ENCODE measurements at places on chromosomes 2 and 18.

DNA sequence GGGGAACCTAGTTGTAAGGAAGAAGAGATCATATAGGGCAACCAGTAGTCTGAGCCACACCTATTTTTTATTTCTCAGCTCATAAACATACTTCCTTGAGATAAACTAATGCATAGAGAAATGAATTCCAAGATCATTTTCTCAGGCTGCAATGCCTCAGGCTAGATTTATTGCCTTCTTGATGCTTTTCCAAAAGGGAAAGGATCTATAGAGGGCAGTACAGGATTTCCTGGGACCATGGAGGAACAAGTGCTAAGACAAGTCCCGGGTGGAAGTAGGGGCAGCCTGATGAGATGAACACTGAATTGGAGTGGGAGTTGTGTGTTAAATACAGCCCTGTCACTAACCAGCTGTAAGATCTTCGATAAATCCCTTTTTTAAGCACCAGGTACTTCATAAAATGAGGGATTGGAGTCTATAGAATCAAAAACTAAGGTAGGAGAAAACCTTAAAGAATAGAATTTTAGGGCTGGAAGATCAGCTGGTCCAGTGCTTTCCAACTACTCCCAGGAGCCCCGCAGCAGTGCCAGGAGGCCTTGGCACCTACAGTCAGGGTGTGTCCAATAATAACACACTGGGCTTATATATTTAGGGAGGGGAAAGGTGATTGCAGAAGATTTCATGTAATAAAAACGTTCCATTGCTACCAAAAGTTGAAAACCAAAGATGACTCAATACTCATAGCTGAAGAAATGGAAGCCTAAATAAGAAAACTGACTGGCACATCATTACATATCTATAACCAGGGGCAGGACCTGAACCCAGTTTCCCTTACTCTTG, 58.1 kb downstream of the SERTAD2 start:
- no peak for DNase-seq

- DNase-seq = no peak
These were observed 85.0 kb downstream of the USP40 start for GRCh38 chr2:233481368-233482142.

GRCh38 chr2:197571627-197572271, 55.9 kb downstream of the MOB4 start:
- DNase-seq = no peak

DNA sequence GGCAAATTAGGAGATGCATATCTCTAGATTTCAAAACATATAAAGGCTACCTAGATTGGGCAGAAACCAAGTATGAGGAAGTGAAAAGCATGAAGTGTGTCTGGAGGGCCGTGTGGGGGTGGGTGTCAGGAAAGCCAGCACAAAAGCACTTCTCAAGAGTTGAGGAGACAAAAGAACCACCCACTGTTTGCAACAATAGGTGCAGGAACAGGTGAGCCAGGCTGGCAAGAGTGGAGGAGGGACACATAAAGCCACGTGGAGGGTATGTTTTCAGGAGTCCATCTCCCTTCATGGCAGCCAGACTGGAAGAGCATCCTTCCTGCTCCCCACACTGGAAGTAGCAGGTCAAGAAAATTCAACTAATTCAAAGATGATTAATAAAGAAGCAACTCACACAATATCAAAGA, 96.4 kb downstream of the CERS6 start:
- peak; percentile 6 for DNase-seq

DNA sequence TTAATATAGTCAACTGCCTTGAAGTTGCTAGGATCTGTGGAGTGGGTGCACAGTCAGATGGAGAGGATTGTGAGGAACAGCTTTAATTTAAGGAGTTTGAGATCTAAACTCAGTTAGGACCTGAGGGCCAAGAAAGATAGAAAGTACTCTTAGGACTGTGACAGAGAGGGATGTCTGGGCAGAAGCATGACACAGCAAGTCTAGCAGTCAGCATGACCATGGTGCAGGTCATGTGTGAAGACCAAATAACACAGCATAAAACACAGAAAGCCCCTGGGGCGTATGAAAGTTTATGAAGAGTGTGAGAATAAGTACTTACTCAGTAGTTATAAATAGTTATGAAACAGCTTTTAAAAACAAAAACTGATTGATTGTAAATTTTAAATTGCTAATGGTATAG, 107.2 kb downstream of the GALNT1 start:
- DNase-seq = no peak

DNA sequence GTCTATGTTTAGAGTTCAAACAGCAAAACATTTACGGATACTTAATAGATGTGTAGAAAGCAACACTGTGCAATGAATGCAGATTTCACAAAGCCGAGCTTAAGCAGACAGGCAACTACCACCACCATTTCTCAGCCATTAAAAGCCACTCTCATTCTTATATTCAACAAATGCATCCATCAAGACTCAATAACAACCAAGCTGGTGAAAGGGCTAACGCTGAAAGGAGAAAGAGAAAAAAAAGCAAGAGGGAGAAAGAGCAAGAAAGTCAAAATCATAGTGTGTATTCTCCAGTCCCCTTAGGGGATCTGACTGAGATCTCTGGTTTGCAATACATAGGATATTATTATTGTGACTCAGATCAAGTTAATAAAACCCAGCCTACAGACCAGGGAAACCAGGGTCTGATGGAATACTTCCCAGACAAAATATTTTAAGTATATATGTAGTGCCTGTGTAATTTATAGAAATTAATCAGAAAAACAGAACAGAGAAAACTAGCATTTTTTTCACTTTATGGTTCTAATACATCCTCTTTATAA, 14.1 kb downstream of the SATB2 start:
- no peak for DNase-seq

GRCh38 chr2:233852056-233852455, 2.3 kb downstream of the HJURP start:
- DNase-seq = no peak

GRCh38 chr2:218363736-218364135, 7.1 kb downstream of the CATIP start:
- DNase-seq = no peak

DNA sequence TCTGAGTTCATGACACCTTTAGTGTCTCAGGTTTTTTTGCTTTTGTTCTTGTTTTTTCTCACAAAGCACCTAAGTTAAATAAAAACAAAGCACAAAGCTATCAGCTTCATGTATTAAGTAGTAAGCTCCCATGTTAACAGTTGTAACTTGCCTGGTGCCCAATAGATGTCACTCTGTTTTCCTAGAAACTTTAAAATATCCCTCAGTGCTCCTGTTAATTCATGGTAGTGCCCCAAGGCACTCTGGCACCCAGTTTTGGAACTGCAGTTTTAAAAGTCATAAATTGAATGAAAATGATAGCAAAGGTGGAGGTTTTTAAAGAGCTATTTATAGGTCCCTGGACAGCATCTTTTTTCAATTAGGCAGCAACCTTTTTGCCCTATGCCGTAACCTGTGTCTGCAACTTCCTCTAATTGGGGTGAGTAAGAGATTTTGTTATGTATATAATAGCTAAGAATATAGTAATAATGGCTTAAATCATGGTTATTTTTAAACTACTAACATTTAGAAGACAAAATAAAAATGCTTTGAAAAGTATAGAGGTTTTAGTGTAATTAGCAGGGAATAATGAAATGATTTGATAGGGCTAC, 555.0 kb upstream of the TMEFF2 start:
- no peak for DNase-seq

- DNase-seq = no peak
These were observed 93.1 kb downstream of the ZFP36L2 start for GRCh38 chr2:43133336-43133707.

GRCh38 chr2:160596441-160596840, 102.8 kb upstream of the RBMS1 start:
- no peak for DNase-seq

- DNase-seq = no peak
These were observed 185.1 kb downstream of the TCF4 start for GRCh38 chr18:55402731-55403405.

- DNase-seq = no peak
These were observed 9.1 kb downstream of the MPPE1 start for GRCh38 chr18:11899063-11899462.

GRCh38 chr2:54208364-54209240, 47.4 kb downstream of the TSPYL6 start:
- no peak for DNase-seq

GRCh38 chr2:229372207-229372606, 101.1 kb upstream of the PID1 start:
- no peak for DNase-seq

GRCh38 chr18:59055345-59056032, 84.2 kb upstream of the SEC11C start:
- DNase-seq = no peak

DNA sequence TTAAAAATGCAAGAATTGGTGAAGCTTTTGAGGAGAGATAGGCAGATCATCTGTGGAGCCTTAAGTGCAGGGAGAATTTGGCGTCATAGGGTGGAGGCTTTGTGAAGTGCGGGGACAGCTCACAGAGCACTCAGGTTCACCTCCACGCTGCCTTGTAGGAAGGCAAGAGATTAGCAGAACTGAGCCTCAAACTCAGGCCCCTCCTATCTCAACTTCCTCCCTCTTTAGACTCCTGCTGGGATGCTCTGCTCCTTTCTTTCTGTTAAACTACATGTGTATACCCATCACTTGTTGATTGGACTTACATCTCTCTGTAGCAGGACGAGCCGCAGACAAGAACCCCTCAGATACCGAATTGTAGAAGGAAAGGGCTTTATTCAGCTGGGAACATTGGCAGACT, 422.2 kb downstream of the SETBP1 start:
- DNase-seq = no peak

GRCh38 chr18:46646468-46646867, 10.6 kb downstream of the LOXHD1 start:
- no peak for DNase-seq
